Stimulated activated CD4-positive, alpha-beta T cell treated with anti-CD3 and anti-CD28 coated beads, TNF-alpha, amount 100 ng/mL, for 48 hours (primary cell): ENCODE measurements at places on chromosomes 5 and 9.

- no peak for DNase-seq
These were observed 105.8 kb upstream of the PCSK1 start for GRCh38 chr5:96538808-96539250.

DNA sequence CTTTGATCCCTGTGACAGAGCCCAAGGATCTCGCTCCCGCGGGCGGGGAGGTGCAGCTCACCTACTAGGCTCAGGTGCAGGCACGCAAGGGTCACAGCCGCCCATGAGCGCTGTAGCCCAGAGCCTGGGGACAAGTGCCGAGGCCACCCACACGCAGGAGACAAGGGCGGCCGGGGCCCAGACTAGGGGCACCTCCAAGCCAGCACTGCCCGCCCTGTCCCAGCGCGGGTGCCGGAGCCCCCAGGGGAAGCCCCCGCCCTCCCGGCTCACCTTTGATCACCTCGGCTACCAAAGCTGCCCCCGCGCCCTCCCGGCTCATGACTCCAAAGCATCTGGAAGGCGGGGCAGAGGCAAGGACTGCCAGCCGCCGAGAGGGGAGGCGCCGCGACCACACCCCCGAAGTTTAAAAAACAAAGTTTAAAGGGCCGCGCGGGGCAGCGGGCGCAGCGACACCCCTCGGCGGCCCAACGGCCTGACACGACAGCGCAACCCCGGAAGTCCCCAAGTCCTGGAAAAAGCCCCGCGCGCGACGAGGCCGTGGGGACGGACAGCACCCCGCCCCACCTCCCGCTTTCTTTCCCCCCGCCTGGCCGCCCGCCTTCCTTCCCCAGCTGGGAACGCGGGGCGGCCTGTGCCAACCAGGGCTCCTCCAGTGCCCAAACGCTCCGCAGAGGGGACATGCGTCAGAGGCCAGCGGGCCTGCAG lies 53.0 kb downstream of the CDC14B start:
- DNase-seq: peak; percentile 58

GRCh38 chr5:32207355-32207634 lies 33.2 kb upstream of the GOLPH3 start:
- DNase-seq: no peak

- DNase-seq: no peak
These were observed 3.1 kb downstream of the HMCN2 start for GRCh38 chr9:130268521-130269211.

DNA sequence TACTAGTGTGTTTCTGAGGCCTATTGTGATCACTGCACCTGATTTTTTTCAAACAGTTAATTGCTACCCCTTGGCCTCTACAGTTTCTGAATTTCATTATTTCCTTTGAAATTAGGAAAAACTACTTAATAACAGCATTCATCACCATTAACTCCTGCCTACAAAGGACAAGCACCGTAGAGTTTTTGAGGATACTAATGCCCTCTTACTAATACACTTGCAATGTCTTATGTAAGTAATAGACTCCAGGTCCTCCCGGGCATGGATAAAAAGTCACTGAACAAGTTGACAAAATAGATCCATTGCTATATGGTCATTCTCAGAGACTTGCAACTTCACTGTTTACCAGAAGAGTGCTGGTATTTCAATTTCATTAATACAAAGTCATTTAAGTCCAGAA lies 1172.5 kb downstream of the CDH12 start:
- DNase-seq: no peak

- DNase-seq: no peak
These were observed 191.5 kb upstream of the CLINT1 start for GRCh38 chr5:158050421-158050820.

GRCh38 chr5:82905986-82906385 lies 171.2 kb downstream of the TMEM167A start:
- DNase-seq: no peak

GRCh38 chr9:3862561-3862960 lies 336.8 kb upstream of the RFX3 start:
- no peak for DNase-seq

DNA sequence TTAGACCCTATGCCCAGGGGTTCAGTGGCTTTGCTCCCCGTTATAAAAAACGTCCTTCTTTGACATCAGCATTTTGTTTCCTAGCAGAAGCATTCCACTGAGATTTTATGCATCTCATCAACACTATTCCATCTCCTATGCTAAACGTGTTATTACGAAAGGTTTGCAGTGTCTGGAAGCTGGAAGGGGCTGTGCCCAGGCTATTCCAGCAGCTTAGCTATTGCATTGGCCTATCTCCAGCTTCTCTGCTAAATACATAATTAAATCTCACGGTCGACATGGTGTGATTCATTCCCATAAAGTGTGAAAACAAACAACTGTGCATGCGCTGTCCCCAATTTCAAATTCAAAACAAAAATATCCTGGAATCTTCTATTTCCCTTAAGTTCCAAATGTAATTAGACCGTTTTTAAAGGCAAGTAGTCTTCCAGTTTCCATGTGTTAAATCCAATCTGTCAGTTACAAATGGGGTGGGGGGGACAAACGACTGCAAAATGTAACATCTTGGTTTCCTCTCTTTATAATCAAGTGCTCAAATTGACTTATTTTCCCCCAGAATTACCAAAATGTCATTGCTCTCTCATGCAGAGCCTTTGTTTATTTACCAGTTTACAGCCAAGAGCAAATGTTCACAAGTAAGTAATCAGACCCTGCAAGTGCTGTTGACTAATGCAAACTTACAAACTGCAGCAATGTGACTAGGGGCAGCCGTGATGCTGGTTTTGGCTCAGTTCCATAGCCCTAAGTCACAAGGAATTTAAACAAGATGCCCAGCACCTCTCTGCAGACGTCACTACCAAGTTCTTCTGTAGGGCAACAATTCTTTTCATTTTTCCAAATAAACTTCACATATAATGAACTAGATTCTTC lies 212.3 kb upstream of the RORB start:
- DNase-seq: no peak

DNA sequence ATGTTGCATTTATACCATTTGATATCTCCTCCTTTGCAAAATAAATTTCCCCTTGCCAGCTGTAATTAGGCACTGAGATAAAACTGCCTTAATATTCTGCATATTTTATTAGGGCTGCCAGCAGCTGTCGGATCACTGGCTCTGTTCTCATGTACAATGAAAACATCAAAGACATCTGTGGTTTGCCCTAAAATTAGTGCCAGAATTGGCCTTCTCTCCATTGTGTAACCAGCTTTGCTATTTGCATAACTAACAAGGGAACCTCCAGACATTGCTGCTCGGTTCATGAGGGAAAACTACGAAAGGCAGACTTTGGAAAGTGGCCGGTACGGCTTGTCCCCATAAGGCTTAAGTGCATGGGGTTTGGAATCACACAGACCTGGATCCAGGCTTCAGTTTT lies 45.5 kb upstream of the KIF2A start:
- no peak for DNase-seq

DNA sequence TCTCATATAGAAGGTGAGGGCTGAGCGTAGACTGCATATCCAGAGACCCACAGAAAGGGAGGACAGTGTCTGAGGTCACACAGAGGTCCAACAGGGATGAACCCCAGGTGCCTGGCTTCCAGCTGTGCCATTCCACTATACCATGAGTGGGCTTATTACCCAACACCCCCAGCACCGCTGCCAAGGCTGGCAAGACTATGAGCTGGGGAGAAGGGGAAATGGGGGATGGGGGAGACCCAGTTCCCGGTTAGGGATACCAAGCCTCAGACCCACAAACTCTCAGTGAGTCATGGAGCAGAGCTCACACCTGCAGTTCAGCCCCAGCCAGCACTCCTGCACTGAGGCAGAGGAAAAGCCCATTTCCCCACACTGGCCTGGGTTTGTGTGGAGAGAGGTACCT lies 106.4 kb downstream of the PSD2 start:
- no peak for DNase-seq

DNA sequence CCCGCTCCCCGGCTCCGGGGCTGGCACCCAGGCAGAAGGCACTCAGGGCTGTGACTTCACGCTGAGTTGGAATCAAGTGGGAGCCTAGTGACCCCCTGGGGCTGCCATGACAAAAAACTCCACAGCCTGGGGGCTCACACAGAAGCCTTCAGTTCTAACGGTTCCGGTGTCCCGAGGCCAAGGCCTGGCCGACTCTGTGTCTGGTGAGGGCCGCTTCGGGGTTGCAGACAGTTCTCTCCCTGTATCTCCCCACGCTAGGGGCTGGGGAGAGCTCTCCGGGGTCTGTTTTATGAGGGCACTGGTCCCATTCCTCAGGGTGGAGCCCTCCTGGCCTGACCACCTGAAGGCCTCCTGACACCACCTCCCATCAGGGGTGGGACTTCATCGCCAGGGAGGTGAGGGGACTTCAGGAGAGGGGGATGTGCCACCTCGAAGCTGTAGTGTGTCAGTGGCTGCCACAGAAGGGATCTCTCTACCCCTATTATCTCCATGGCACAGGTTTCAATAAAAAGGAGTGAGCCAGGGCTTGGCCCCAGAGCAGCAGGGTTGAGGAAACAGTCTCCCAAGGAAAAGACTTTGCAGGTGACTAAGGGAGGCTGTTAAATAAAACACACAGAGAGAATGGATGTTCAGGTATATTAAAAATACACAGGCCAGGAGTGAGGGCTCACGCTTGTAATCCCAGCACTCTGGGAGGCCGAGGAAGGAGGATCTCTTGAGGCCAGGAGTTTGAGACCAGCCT lies 1.5 kb upstream of the SLC6A3 start:
- DNase-seq: no peak

DNA sequence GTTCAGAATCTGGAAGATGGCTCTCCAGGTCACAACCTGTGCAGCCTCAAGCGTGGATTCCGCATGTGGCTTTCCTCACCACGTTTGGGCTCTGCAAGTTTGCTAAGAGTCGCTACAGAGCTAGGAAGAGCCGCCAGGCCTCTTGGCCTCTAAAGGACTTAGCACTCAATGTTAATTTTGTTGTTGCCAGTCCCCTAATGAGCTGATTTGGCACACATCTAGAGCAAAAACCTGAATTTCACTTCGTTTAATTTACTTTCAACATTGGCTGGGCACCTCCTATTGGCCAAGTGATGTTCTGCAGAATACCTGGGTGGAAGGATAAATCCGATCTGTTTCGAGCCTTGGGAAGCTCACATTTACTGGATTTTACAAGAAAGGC lies 65.8 kb upstream of the UNC5A start:
- no peak for DNase-seq

GRCh38 chr9:129576546-129577543 lies 44.1 kb downstream of the C9orf50 start:
- no peak for DNase-seq
